Thoracic aorta (tissue), 2 donors: ENCODE measurements at places on chromosomes 11 and 22. TPM values are rescaled to one million over a fixed set of nuclear protein-coding genes. Genes with fewer than 3 reads are reported as not detected.
A peak's percentile ranks its signal among the peaks of the same experiment; 100 is the strongest.

The BATF2 gene
- 2.6 TPM for total RNA-seq

The CELSR1 gene
- total RNA-seq, result 6.7 TPM

The TMEM25 gene
- 36.3 TPM for total RNA-seq

The YAP1 gene
- 434 TPM for total RNA-seq

The RAB30 gene
- total RNA-seq, result 16.6 TPM

The KCNE3 gene
- 8.3 TPM for total RNA-seq

The ARHGAP20 gene
- 3.5 TPM for total RNA-seq

The PLAAT2 gene
- total RNA-seq, result not detected

DNA sequence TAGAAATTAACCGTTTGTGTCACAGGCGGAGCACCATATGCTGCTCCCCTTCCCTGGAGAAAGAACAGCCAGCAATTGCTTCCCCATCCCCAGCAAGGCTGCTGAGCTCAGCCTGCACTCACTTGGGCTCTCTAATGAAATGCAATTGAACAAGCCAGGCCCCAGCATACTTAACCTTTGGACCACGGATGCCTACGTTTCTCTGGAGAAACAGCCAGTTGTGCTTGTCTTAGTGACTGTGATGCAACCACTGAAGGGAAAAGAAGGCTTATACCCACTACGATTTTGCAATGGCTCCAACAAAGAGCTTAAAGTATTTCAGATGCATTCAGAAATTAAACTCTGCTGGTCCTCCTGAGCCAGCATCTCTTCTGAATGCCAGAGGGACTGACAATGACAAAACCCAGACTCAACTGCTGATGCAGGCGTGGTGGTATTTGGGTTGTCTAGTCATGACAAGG lies 51.3 kb upstream of the SESN3 start:
- H3K4me3 ChIP-seq, result no peak overlapping the region
- H3K27me3 ChIP-seq, result no peaks in the 10 kb centered on the region
- DNase-seq, result no peak
- H3K27ac ChIP-seq, result no peak overlapping the region

DNA sequence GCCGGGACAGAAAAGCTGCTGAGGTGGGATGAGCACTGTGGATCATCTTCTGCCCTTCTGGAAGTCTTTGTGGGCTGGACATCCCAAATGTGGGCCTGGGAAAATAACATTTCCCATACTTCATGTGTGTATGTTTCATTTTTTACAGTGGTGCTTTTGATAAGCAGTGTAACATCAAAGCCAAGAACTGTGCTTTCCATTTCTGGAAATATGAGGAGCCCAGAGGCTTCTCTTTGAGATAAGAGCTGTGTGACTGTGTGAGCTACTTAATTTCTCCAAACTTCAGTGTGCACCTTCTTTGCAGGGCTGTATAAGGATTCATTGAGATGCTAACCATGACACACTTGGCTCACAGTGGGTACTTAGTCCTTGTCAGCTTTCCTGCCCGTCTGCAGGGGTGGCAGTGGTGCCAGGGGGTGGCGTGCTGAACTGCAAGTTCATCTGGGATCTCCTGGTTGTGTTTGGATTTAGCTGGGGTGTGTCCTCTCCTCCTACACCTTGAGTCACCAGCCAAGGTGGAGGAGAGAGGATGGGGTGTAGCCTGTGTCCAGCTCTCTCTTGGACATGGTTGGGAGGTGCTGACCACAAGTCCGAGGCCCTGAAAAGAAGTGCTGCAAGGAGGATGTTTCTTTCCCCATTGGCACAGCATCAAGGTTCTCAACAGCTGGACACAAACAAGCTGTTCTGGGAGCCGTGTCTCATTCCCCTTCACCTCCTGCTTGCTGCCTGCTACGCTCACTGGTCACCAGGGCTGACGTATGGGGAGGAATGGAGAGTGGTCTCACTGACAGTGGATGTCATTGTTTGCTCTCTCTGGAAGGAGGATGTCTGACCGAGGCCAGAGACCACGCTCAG lies 139.4 kb downstream of the TEAD1 start:
- DNase-seq, result no peak
- H3K4me3 ChIP-seq, result no peak overlapping the region
- H3K36me3 ChIP-seq, result no peaks in the 10 kb centered on the region
- H3K4me1 ChIP-seq, result peaks cover 32% of the 10 kb centered on the region
- no peaks in the 10 kb centered on the region for H3K27me3 ChIP-seq

DNA sequence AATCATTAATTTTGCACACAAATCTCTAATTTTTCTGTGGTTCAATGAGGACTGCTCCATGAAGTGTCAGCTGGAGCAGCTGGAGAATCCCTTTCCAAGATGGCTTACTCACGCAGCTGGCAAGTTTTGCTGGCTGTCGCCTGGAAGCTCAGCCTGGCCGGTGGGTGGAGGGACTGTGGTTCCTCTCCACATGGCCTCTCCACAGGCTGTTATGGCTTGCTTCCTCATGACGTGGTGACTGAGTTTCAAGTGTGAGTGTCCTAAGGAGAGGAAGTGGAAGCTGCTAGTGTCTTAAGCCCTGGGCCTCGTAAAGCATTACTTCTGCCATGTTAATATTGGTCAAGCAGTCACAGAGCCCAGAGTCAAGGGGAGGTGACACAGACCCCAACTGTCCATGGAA lies 14.0 kb upstream of the NRIP3 start:
- H3K27ac ChIP-seq, result no peak overlapping the region
- no peaks in the 10 kb centered on the region for H3K27me3 ChIP-seq
- H3K4me1 ChIP-seq, result no peaks in the 10 kb centered on the region
- no peaks in the 10 kb centered on the region for H3K36me3 ChIP-seq

DNA sequence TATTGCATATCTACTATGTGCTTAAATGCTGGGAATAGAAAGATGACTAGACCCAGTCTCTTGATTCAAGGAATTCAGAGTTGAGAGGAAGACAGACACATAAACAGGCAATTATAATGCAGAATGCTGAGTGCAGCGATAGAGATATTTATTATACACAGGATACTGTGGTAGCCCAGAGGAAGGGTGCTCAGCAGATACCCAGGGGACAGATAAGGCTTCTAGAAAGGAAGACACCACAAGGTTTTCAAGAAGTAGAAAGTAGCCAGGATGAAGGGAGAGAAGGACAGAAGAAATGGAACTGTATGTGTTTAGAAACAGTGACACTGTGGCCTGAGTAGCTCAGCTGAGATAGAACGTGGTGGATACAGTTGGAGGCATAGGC lies 79.4 kb upstream of the NNMT start:
- no peak for DNase-seq
- H3K4me1 ChIP-seq, result peaks cover 93% of the 10 kb centered on the region
- H3K4me3 ChIP-seq, result no peak overlapping the region
- peaks cover 24% of the 10 kb centered on the region for H3K36me3 ChIP-seq
- peak overlapping the region; percentile 7 for H3K27ac ChIP-seq
- H3K27me3 ChIP-seq, result no peaks in the 10 kb centered on the region

- no peaks in the 10 kb centered on the region for H3K36me3 ChIP-seq
- no peak overlapping the region for H3K27ac ChIP-seq
- no peaks in the 10 kb centered on the region for H3K27me3 ChIP-seq
- no peak overlapping the region for H3K4me3 ChIP-seq
- DNase-seq, result no peak
- H3K4me1 ChIP-seq, result peaks cover 7% of the 10 kb centered on the region
These were observed 15.6 kb downstream of the TMEM123 start for GRCh38 chr11:102436976-102437375.

DNA sequence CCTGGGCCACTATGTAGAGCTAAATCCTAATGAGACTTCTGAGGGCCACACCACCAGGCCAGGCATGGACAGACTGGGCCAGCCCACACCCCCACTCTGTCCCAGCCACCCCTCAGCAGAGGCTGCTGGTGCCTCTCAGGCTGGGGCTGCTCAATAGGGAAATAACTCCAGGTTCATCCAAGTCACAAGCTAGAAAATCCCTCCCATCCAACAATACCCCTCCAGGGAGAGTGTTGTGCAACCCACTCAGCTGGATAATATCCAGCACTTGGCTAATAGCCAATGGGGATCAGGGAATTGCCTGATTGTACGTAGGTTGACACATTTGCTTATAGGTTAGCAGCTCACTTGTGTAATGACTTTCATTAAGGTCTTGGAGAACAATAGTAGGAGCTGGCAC lies 64.1 kb upstream of the WNT11 start:
- H3K4me3 ChIP-seq, result no peak overlapping the region
- DNase-seq, result no peak
- no peaks in the 10 kb centered on the region for H3K36me3 ChIP-seq
- no peaks in the 10 kb centered on the region for H3K4me1 ChIP-seq

DNA sequence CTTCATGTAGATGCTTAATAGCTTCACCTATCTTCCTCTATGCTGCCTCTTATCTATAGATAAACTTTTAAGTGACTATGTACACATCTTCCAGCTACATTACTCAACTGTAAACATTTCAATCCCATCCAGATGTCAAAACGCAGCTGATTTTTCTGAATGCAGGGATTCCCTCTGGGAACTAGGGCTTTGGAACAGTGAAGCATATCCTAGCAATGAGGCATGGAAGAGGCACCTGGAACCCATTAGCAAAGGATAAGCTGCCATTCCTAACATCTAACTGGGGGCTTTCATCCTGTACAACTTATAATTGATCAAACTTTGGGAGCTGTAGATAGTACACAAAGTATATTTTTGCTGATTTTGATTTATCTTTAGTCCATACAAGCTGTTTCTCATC lies 40.8 kb upstream of the OPCML start:
- no peak overlapping the region for H3K4me3 ChIP-seq
- no peaks in the 10 kb centered on the region for H3K4me1 ChIP-seq
- H3K27me3 ChIP-seq, result no peaks in the 10 kb centered on the region
- no peaks in the 10 kb centered on the region for H3K36me3 ChIP-seq
- H3K27ac ChIP-seq, result no peak overlapping the region

- no peak overlapping the region for H3K4me3 ChIP-seq
- no peak overlapping the region for H3K27ac ChIP-seq
- no peaks in the 10 kb centered on the region for H3K4me1 ChIP-seq
- no peaks in the 10 kb centered on the region for H3K36me3 ChIP-seq
These were observed 2.6 kb upstream of the RHOG start for GRCh38 chr11:3843326-3843725.

DNA sequence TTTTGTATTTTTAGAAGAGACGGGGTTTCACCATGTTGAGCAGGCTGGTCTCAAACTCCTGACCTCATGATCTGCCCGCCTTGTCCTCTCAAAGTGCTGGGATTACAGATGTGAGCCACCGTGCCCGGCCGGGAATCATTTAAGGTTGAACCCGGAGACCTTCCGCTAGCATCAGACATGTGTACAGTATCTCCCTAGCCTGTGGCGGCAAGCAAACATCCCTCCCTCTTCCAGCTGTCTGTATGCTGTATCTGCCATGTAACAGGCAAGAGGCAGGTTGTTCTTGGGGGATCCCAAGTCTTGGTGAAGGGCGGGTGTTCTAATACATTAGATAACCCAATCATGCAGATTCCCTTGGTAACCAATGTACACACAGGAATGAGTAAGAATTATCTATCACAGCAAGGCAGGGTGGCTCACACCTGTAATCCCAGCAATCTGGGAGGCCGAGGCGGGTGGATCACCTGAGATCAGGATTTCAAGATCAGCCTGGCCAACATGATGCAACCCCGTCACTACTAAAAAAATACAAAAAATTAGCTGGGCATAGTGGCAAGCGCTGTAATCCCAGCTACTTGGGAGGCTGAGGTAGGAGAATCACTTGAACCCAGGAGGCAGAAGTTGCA lies 58.1 kb upstream of the RBFOX2 start:
- no peaks in the 10 kb centered on the region for H3K4me1 ChIP-seq
- H3K27me3 ChIP-seq, result no peaks in the 10 kb centered on the region
- no peaks in the 10 kb centered on the region for H3K36me3 ChIP-seq
- no peak overlapping the region for H3K27ac ChIP-seq
- no peak overlapping the region for H3K4me3 ChIP-seq

- peaks cover 22% of the 10 kb centered on the region for H3K4me1 ChIP-seq
- peak overlapping the region; percentile 14 for H3K27ac ChIP-seq
- no peak for DNase-seq
These were observed 581.3 kb downstream of the SOX6 start for GRCh38 chr11:15775015-15775541.

GRCh38 chr11:6238902-6239301 lies at the start of gene CNGA4:
TSS of gene CNGA4 (plus strand) at chr11:6239089. CDS start at chr11:6239207, 118 bp downstream.
- H3K4me1 ChIP-seq, result peaks cover 3% of the 10 kb centered on the region
- no peak within 1 kb of the TSS for H3K4me3 ChIP-seq
- DNase-seq, result no peak
- no peaks in the 10 kb centered on the region for H3K36me3 ChIP-seq
- no peaks in the 10 kb centered on the region for H3K27me3 ChIP-seq
- H3K27ac ChIP-seq, result no peak within 1 kb of the TSS

GRCh38 chr11:112655371-112655770 lies 305.8 kb upstream of the NCAM1 start:
- H3K27ac ChIP-seq, result peak overlapping the region; percentile 39
- no peaks in the 10 kb centered on the region for H3K27me3 ChIP-seq
- no peaks in the 10 kb centered on the region for H3K36me3 ChIP-seq
- H3K4me3 ChIP-seq, result no peak overlapping the region
- peak; percentile 45 for DNase-seq

DNA sequence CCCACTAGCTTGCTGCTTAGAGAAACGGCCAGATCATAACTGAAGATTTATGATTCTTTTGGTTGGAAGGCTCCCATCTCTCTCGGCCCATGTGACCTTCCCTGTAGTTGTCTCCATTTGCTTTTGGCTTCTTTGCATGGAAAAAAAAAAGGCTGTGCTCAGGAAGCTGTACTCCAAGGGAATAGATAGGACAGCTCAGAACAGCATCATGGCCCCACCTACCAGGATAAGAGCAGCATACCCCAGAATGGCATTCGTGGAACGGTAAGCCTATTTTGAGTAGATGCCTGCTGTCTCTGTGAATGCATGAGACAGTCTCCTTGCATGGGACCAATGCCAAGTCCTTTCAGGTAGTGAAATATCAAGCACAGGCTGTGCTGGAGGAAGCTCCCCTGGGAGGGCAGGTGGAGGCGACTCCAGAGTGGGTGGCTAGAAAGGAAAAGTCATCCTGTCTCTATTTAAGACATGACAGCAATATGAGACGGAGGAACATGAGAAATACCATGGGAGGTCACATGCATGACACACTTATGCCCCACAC lies 94.1 kb upstream of the AMOTL1 start:
- no peak for DNase-seq
- H3K4me3 ChIP-seq, result no peak overlapping the region
- H3K4me1 ChIP-seq, result no peaks in the 10 kb centered on the region
- no peaks in the 10 kb centered on the region for H3K27me3 ChIP-seq
- H3K27ac ChIP-seq, result no peak overlapping the region

GRCh38 chr22:49008682-49009235 lies 818.9 kb downstream of the BRD1 start:
- DNase-seq, result no peak
- peaks cover 52% of the 10 kb centered on the region for H3K4me1 ChIP-seq
- H3K4me3 ChIP-seq, result no peak overlapping the region
- peak overlapping the region; percentile 76 for H3K27ac ChIP-seq

GRCh38 chr11:9609841-9610240 lies 36.4 kb downstream of the WEE1 start:
- no peaks in the 10 kb centered on the region for H3K27me3 ChIP-seq
- no peak overlapping the region for H3K4me3 ChIP-seq
- no peak overlapping the region for H3K27ac ChIP-seq
- peaks cover 17% of the 10 kb centered on the region for H3K4me1 ChIP-seq
- H3K36me3 ChIP-seq, result no peaks in the 10 kb centered on the region
